ENCODE measurements at places on chromosomes 4 and X.
A peak's percentile ranks its signal among the peaks of the same experiment; 100 is the strongest.

DNA sequence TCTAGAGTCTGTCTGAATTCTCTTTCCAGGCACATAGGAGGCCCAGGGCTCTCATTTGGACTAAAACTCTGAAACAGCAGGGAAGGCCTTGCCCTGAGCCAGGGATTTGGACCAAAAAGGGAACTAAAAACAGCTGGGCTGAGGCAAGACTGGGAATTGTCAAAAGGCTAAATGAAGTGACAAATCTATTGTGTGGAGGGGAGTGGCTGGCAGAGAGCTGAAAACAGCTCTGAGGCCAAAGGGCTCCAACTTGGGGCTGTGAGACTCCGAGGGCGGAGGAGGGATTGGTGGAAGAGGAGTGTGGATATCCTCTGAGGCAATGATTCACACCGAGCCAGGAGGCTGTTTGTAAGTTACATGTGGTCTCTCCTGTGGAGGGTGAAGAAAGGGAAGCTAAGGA is 63.2 kb downstream of the PHEX start:
- DNase-seq: no peak

DNA sequence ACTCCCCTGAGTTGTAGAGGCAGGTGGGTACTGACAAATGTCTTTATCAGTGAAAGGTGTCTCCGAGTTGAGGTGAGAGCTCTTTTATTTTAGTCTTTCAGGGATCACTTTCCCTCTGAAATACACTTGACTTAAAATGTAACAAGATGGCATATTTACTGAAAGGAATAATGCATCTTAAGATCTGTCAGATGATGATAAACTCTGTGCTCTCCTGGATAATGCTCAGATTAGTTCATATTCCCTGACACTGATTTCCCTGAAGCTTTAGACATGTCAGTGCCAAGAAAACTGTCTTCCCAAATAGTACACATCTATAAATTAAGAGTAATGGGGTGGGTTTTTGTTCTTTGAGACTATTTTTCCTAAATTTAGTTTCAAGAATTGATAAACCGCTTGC is 75.5 kb downstream of the ALG13 start:
- no peak for DNase-seq

- no peak for DNase-seq
Observed at GRCh38 chr4:27145597-27145996, 285.0 kb downstream of the STIM2 start.

DNA sequence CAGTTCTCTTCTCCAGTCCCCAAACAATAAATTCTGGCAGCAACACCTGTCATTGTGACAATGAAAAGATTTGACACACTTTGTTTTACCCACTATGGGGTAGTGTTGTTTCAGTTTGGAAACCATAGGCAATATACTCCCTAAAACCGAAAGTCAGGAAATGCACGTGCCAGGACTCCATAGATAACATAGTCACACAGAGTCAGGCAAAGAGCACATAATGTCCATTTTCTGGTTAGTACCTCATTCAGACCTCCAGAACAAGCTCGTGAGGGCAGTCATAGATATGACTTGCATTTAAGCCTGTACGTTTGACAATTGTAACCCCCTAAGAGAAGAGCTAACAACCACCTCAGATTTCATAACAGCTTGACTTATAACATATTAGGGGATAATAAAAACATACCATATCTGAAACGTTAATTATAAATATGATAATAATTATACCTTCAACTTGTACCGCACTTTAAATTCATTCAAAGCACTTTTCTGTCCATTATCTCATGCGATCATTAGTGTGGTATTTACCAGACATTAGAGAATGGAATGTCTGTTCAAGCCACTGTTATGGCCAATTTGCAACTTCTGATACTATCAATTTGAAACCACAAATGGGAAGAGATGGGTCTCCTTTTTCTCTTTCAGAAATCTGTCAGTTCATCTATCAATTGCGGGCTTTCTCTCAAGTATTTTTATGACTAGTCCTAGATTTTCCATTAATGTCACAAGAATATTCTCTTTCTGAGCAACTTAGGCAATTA is 147.4 kb downstream of the LDB2 start:
- DNase-seq: peak; percentile 21

DNA sequence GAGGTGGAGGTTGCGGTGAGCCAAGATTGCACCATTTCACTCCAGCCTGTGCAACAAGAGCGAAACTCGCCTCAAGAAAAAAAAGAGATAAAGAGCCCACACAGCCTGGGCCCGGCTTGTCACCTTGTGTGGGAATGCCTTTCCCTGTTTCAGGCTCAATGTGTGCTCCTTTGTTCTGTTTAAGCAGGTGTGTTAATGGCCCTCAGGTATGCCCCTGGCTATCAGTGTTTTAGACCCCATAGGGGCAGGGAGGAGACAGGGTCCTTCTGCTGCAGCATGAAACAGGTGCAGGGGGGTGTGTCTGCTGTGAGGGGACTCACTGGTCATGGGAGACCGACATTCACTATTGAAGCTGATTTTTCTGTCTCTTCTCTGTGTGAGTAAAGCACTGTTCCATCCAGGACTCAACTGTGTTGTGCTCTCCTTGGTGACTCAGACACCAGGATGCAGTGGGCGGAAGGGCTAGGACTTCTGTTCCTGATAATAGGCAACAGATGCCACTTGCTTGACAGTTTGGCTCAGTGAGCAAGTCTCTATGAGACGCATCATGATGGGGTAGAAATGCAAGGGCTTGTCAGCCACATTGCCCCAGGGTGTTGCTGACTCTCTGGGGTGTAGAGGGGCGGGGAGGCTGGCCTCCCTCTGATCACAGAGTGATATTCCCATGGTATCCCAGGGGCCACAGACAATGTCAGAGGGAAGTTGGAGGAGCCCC is 15.6 kb upstream of the LAP3 start:
- peak; percentile 81 for DNase-seq

DNA sequence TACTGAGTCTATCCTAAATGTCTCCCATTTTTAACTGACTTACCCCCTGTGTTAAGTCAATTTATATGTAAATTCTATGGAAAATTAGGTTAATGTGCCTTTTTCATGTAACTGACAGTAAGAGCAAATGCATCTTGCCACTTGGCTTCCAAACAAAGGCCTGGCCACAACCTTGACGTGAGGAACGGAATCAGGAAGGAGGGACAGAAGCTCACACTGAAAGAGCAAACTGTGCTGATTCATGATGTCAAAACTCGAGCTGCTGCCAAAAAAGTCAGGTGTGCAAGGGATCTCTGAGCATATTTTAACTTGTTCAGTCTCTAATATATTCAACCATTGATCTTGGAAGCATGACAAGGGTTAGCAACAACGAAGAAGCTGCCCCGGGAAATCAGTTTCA is 35.8 kb downstream of the GPM6A start:
- no peak for DNase-seq

DNA sequence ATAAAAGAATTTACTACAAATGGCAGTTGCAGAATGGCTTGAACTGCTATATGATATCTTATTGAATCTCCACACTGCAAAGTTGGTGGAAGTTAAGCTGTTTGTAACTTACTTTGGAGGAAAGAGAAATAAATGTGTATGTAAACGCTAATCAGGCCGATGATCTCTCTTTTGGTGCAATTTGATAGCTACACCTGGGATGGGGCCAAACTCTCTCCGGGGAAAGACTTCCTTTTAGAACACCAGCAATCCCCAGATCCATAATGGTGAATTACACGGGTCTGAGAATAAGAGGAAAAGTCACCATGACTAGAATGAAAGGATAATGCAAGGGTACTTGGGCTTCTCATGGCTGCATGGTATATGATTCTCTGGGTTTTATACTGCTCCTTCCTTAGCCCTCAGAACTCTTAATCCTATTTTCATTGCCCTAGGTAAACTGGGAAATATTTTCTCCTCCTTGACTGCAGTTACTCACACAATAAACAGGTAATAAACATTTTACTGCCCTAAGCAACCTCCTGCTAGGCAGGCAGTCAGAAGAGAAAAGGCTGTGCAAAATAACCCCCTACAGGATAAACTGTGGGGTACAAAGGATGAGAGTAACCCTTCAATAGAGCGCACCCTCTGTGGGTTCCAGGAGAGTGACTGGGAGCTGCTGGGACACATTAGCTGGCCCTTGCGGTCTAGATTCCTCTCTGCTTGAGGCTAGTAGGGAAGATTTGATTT is 109.3 kb downstream of the MGST2 start:
- DNase-seq: no peak

DNA sequence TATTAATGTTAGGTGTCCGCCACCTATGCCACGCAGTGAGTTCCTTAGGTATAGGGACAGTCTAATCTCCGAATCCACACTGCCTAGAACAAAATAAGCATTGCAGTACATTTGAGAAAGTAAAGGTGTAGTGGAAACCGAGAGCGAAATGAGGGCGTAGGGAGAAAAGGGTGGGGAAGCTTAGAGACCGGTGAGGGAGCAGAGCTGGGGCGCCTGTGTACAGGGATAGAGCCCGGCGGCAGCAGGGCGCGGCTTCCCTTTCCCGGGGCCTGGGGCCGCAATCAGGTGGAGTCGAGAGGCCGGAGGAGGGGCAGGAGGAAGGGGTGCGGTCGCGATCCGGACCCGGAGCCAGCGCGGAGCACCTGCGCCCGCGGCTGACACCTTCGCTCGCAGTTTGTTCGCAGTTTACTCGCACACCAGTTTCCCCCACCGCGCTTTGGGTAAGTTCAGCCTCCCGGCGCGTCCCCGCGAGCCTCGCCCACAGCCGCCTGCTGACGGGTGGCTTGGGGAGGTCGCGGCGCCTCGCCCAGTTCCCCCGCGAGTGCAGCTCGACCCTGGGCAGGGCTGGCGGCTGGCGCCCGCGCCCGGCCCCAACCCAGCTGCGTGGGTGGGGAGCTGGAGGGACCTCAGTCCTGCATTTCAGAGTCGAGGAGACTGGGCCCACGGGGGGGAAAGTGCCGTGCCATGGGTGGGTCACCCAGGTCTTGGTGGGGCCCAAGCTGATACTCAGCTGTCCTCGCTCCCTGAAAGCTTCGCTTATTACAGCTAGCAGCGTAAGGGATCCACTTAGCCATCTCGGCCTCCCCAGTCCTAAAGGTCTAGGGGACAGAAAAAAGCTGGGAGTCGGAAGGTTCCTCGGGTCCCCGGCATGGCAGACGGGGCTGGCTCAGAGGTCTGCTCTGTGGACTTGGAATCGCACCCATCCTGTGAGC is at the start of gene ANXA3:
Gene ANXA3, plus strand, starts transcription at position 351 of the 932 bp plus-strand sequence. CDS start 2,704 bp downstream, outside the sequence.
- DNase-seq: peak; percentile 35

GRCh38 chrX:123756320-123756719 is 23.5 kb upstream of the THOC2 start:
- DNase-seq: no peak

DNA sequence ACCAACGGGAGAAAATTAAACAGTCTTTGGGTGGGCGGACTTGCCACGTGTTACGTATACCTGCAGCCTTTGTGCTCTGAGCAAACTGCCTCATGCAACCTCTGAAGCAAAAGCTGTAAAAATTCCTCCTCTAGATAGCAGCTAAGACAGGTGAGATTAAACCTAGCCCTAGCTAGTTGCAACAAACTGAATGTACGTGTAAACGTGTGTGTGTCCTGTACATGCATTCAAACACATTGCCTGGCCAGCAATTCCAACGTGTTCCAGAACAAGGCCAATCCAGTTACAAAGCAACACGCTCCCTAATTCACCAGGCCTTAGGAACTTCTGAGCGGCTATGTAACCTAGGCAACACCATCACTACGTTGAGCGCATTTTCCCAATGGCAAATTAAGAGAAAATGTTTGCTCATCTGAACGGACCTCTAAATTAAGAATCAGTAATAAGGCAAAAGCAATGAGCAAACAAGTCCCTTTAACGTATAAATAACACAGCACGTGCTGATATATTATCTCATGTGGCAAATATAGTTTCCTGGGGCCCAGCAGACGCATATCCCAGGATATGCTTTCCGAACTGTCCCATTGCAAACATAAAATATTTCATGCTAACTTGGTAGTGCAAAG is 792 bp downstream of the PPID start:
- DNase-seq: no peak

DNA sequence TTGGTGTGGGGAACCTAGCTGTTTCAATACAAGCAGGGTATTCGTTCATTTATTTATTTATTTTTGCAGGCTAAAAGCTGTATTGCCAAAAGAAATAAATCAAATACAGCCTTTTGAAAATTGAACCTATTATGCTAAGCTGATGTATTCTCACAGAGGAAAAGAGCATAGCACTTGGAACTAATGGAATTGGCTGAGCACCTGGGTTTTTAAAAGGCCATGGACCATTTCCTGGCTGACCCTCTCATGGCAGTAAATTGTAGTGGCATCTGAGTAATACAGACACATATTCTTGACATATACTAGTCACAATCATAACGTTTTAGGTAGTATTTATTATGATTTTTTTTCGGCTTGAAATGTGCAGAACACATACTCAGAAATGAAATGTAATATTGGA is 71.8 kb upstream of the ALG13 start:
- DNase-seq: no peak

DNA sequence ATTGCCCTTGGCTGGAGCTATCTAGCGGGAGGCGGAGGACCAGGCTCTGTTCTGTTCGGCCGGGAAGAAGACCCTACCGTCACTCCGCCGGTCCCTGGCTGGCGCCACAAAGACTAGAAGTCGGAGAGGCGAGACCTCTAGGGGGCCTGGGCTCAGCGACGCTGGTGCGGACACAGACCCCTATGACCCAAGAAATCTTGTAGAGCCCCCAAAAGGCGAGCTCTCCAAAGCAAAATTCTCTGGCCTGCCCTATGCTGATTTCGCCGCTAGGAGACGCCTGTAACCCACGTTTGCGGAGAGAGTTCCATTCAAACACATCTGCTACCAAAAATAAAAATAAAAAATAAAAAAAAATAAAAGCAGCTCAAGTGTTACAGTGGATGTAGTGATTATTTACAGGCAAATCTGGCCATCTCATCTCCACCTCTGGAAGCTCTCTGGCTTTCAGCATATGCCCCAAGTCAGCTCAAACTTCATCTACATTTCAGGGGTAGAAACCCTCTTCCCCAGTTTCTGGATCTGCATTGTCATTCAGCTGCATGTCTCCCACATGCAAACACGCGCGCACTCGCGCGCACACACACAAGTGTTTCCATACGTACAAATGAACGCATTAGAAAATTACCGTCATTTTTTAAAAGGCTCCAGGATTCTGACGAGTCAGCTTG is 2.4 kb upstream of the PCDH10 start:
- DNase-seq: peak; percentile 81

DNA sequence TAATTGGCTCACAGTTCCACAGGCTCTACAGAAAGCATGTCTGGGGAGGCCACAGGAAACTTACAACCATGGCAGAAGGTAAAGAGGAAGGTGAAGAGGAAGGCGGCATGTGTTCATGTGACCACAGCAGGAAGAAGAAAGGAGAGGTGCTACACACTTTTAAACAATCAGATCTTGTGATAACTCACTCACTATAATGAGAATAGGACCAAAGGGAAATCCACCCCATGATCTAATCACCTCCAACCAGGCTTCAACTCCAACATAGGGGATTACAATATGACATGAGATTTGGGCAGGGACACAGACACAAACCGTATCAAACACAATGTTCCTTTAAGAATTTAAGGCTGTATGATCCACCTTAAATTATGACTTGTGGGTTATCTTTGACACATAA is 10.5 kb upstream of the PGM2 start:
- no peak for DNase-seq

GRCh38 chr4:6338175-6338950 is 68.7 kb downstream of the WFS1 start:
- no peak for DNase-seq

DNA sequence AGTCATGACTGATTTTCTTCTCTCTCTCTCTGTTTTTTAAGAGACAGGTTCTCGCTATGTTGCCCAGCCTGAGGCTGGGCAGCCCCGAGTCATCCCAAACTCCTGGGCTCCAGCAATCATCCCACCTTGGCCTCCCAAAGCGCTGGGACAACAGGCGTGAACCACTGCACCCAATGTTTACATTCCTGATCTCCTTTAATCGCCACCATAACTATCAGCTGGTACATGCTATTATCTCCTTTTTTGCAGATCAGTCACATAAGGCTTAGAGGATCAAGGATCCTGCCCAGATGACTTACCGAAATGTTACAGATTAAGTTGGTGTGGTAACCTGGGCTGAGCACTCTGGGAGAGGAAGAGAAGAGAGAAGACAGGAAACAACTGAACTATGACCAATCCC is 1.5 kb upstream of the USP46 start:
- no peak for DNase-seq
